ENCODE measurements at places on chromosomes 2 and 18.

DNA sequence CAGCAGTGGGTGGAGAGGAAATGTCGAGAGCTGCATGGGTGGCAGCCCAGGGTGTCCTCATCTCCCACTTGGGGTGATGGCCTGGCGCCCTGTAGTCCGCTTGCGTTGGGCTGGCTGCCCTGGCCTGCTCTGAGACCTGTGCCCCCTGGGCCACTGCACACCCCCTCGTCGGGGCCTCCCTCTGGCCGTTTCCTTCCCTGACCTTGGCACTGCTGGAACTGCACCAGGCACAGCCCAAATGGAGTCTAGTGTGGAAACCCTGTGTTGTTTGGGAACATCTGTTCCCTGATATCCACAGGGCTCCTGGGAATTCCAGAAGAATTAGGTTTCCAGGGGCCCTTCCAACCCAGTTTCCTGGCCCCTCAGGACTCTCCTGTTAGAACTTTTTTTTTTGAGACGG, 13.9 kb downstream of the EFHD1 start:
- DNase-seq, result no peak

GRCh38 chr2:37916512-37917082, 8.5 kb upstream of the RMDN2 start:
- no peak for DNase-seq

DNA sequence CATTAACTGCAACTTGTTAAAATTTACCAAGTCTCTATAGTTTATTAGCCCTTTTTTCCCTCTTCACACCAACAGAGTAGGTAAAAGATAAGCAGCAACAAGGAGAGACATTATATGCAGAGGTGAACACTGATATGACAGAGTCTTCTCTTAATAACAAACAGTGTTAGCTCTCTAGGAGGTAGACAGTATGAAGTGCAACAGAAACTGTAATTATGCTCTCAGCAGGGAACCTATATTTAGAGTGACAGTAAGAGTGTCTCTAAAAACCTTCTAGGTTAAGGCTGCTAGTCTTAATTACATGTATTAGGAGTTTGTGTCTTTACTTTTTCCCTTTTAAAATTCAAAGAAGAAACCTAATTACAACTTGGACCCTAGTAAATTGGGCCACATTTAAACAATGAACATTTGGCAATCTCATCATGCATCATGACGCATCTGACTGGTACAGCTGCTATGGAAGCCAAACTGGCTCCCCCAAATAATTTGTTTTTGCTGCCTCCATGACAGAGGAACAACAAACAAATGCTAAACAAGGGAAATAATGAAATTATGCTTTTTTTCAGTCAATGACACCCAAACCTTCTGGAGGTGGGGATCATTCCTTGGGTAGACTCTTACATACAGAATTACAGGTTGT, 69.9 kb upstream of the MMADHC start:
- peak; percentile 3 for DNase-seq

- no peak for DNase-seq
Measured at GRCh38 chr2:65730186-65730585, 297.8 kb upstream of the SPRED2 start.

DNA sequence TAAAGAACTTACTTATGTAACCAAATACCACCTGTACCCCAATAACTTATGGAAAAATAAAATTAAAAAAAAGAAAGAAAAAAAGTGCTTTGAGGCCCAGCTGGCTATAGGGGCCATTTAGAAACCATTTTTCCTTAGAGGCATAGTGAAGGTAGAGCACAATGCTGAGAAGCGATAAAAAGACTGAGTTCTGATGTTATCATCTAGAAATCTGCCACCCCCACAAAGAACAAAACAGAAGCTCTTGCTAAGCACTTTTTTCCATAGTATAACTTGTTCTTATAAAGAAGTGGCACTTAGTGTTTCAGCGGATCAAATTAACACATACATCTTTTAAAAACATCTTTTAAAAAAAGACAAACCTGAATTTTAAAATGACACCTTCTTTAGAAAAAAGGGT, 51.4 kb downstream of the ICOS start:
- no peak for DNase-seq

GRCh38 chr18:57887543-57888383, 84.6 kb upstream of the ATP8B1 start:
- no peak for DNase-seq

GRCh38 chr2:46815121-46815802, 100.3 kb downstream of the MCFD2 start:
- no peak for DNase-seq

DNA sequence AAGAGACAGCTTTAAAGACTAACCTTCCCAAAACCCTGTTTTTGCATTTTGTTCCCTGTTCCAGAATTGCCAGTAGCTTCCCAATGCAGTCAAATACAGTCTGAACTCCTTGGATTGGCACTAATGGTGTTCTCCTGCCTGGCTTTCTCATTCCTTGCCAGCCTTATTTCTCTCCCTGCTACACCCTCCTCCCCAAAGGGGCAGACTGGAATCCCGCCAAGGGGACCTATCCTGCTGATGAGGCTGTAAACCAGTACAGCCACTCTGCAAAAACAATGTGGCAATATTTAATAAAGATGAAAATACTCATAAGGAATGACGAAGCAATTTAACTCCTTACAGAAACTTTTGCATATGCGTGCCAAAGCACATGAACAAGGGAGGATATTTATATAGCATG, 4.5 kb upstream of the SLC4A5 start:
- DNase-seq, result no peak

DNA sequence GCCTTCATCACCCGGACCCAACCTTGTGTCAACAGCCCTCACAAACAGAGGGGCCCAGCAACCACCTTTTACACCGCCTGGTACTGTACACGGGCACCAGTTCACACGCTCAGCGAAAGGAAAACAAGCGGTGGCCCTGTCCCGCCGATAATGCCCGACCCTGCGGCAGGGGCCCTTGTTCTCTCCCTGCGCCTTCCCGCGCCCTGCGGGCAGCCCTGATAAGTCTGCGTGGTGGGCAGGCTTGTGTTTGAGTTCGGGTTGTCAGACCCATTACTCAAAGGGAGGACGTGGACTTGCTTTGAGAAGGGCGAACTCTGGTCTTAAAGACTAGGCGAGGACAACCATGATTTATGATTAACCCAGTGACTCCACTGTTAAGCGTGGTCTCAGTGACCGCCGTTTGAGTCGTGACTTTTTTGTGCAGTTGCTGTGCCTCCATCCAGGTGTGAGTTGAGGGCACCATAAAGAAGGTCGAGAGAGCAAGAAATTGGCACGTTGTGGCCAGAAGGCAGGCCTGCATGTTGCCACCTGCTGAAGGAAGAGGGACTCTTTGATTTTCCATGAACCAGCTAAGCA, 167.4 kb upstream of the GATA6 start:
- DNase-seq, result no peak

- DNase-seq, result no peak
Measured at GRCh38 chr2:237686659-237687136, 59.3 kb downstream of the LRRFIP1 start.

- no peak for DNase-seq
Measured at GRCh38 chr2:211611061-211611518, 927.5 kb downstream of the ERBB4 start.

DNA sequence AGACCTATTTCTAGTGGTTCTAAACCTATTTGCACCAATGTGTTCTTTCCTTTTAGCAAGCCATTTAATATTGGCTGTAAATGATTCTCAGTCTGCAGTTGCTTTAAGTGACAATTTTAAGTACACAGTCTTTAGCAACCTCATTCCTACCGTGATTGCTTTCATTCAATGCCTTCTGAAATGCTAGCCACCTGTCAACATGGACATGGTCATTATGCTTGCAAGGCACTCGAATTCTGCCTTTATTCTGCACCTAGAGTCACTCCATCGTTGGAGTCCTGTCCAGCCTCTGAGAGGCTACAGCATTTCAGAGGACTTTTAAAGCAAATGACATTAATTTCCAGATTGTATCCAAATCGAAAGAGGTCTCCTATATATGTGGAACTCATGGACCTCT, 115.1 kb downstream of the IRS1 start:
- no peak for DNase-seq

DNA sequence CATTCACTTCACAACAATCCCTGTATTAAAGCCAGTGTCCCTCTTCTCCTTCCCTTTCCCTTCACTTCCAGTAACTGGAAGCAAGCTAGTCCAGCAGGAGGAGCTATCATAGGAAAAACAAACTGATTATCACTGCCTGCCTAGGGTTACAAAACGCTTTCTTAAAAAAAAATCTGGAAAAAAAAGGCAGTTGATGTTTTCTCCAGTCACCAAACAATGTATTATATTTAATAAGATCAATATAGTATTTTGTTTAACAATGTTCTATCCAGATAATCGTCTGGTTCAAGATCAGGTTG, 78.8 kb upstream of the ITGB6 start:
- DNase-seq, result no peak

DNA sequence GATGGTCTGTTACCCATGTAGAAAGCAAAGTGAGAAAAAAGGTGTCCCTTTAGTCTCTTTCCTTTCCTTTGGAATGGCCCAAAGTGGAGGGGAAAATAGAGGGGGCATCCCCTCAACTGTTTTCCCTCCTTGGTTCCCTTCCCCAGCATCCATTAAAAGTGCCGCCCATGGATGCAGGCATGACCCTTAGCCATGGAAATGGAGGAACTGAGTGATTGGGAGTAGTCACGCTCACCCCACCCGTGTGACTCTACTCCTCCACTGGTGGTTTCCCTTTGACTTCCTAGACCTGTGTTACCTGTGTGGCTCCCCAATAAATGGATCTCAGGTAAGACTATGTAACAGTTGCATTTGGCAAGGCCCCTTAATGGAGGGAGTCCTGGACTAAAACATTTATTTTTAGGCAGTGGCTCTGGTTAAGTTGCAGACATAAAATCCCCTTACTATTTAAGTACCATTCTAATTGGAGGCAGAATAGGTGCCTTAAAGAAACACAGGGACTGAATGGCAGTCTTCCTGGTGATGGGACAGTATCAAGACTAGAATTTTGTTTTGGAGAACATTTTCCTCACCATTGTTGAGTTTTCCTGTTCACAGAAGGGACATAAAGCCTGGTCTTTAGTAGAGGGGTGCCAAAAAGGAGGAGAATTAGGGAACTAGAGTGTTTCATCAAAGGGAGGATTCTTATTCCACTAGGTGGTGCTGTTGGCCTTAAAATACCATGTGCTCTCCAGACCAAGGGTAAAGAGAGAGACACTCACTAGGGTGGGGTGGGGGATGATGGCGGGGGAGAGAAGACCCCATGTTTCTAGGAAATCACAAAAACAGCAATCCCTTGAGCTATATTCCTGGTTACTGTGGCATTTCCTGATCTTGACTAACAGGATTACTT, 25.7 kb upstream of the PLA2R1 start:
- no peak for DNase-seq

DNA sequence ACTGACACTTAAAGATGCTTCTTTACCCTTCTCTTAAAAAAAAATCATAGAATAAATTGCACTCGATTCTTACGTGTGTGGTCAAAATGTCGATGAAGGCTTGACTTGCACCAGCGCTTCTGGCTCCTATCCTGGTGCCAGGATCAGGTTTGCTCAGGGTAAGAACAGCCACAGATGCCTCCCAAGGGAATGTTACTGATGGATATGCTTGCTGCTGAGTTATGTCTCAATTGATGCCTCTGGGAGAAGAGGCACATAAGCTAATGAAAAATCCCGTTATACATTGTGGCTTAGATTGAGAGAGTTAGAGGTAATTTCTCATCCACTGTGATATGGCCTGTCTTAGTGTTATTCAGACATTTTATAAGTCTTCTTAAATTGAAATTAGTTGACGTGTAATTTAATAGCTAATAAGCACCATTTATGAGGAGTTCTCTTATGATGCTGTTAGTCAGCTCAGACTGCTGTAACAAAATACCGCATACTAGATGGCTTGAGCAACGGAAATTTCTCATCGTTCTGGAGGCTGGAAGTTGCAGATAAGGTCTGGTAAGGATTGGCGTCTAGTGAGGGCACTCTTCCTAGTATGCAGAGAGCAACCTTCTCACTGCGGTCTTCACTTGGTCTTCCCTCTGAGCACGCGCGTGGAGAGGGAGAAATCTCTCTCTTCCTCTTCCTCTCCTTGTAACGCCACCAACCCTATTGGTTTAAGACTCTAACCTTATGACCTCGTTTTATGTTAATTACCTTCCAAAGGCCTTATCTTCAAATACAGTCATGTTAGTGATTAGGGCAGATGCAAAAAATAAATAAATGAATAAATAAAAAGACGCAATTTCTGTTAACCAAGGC, 116.6 kb upstream of the NOSTRIN start:
- DNase-seq, result no peak

DNA sequence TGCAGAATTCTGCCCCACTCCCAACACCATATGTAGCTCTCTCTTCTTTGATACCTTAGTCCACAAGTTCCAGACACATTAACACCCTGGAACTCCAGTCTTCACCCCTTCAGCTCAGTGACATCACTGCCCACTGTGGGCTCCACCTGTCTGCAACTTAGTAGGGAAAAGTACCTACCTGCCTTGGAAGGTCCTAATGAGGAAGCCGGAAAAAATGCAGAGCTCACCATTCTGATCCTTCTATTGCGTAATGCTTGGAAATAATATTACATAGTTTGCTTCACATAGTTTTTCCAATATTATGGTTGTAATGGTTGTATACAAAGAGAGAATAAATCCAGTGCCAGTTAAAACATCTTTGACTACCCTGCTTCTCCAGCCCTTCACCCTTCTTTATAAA, 738.4 kb downstream of the RNF144A start:
- no peak for DNase-seq

DNA sequence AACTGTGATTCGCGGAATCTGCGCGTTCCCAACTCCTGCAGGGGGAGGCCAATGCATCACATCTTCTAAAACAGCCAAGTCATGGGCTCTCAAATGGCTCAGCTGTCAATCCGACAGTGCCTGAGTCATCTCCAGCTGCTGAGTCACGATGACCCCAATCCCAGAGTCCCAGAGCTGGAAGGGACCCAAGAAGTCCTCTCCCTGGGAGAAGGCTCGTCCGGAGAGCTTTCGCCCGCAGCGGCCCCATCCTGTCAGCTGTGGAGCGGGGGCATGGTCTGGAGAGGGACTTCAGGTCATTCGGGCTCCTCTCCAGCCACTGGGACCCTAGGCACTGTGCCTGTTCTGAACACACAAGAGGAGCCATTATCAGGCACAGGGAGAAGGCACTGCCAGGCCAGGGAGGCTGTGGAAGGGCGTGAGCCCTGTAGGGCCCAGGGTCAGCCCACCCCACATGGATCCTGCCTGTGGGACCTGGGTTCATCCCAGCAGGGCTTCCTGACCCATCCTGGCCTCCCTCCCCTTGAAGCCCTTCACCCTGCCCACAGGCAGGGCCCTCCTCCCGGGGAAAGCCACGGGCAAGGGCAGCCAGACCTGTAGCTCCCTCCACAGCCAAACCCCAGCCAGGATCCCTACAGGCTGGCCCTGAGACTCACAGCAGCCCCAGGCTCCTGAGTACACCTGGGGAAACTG, 47.6 kb upstream of the GPC1 start:
- no peak for DNase-seq

DNA sequence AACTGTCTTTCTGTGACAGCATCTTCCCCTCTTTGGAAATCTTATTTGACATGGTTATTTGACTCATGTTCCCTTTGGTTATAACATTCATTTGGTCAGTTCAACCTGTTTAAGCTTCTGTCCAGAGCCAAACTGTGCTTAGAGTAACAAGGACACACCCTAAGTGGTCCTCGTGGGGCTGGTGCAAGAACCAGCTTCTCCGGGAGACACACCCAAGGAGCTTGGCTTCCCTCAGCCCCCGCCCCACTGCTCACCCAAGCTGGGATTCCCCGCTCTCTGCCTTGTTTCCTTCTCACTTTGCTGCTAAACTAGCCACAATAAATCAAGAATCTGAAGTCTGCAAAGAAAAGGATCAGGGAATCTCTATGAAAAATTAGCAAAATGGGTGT, 1.4 kb downstream of the SCYGR3 start:
- DNase-seq, result no peak
